ENCODE measurements at places on chromosomes 12 and 14.

- no peak for DNase-seq
Observed at GRCh38 chr12:15636060-15636890, 152.9 kb downstream of the EPS8 start.

- no peak for DNase-seq
Observed at GRCh38 chr12:105921872-105922669, 216.7 kb downstream of the NUAK1 start.

DNA sequence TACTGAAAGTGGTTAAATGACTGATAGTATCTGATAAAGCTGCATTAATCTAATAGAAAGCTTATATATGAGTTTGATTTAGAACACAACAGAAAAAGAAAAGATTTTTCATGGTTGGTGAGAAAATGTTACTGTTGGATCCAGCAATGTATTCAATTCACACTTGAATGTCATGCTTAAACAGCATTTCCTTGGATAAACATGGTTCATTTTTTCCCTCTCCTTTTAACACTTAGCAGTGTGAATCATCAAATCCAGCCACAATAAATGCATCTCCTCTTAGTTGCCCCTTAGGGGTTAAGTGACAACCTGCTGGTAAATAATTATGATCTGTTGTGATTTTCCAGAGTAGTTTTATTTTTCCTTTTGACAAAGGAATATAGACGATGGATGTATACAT, 74.9 kb upstream of the GRIP1 start:
- DNase-seq, result no peak

DNA sequence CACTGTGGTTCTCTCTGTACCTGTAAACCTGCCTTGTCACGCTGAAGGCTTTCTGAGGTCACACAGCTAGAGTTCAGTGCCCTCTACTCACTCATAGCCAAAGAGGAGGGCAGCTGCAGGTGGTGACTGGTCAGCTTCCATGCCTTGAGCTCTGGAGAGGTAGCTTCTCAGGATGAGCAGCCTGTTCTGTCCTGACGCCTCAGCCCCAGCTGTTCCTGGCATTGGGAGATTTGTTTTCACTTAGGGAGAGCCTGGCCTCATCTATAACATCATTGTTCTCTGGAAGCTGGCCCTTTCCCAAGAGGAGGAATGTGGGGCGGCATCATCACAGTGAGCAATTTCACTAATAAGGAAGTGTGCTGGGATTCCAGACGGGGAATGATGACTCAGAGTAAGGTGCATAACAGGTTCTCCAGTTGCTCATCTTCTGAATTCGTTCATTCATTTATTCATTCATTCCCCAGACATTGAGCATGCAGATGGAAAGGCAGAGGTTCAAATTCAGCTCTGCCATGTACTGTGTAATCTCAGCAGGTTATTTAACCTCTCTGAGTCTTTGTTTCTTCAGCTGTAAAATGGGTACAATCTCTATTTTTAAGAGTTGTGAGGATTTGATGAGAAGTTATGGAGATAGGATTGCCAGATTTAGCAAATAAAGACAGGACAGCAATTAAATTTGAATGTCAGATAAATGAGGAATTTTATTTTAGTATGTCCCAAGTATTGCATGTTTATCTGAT, 255.8 kb upstream of the CRY1 start:
- no peak for DNase-seq

DNA sequence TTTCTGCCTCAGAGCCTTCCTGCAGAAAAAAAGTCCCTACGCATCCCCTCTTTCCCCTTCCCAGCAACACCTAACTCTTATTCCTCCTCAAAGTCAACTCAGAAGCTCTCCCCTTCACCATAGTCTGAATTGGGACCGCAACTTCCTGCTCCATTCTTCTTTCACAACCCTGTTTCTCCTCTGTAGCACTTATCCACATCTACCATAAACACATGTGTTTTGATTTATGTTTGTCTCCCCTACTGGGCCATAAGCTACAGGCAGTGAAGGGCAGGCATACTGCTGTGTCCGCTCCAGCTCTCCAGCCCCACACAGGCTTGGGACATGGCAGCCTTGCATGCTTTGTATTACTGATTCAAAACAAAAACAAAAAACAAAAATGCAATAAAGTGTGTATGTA, 5.9 kb downstream of the SDR9C7 start:
- no peak for DNase-seq

DNA sequence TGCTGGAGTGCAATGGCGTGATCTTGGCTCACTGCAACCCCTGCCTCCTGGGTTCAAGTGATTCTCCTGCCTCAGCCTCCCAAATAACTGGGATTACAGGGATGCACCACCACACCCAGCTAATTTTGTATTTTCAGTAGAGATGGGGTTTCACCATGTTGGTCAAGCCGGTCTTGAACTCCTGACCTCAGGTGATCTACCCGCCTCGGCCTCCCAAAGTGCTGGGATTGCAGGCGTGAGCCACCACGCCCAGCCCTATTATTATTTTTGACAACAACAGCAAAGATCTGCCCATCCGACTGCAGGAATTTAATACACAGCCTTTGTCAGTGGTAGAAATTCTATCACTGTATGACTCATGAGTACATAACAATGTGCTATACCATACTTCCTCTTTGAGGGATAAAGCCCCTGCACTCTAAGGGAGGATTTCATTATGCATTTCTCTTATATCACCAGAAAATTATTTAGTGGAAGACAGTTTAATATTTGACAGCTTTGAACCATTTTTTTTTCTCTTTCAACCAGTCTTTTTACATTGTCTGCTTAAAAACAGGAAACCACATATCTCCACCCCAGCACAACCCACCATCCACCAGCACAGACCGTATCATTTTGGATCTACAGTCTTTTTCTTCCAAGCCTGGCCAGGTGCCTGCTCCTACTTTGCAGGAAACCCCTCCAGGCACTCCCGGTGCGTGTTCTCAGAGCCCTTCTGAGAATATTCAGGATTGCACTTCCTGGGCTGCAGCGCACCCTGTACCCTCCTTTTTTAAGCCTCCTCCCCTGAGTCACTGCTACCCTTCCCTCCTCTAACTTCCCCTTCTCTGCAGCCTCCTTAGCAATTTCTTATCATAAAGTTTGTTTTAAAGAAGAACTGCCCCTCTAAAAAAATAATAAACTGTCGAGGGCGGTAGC, 594 bp downstream of the ARHGDIB start:
- DNase-seq, result no peak

- no peak for DNase-seq
Observed at GRCh38 chr12:132736378-132736777, 25.3 kb downstream of the ANKLE2 start.

GRCh38 chr12:28890664-28891063, 258.4 kb upstream of the FAR2 start:
- no peak for DNase-seq

GRCh38 chr12:69447892-69448291, 22.3 kb upstream of the FRS2 start:
- DNase-seq, result no peak

- no peak for DNase-seq
Observed at GRCh38 chr12:69949311-69950002, 124.4 kb downstream of the MYRFL start.

DNA sequence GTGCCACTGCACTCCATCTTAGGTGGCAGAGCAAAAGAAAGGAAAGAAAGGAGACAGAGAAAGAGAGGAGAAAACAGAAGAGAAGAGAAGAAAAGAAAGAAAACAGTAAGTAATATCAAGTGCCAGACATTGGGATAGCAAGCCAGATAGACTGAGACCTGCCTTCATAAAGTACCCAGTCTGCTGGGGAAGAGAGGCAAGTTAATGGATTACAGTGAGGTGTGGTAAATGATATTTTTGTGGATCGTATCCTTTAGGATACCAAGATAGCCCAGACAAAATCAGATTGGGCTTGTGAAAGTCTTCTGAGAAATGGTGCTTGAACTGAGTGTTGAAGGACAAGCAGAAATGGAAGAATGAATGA, 1.5 kb upstream of the SPTSSA start:
- no peak for DNase-seq

- no peak for DNase-seq
Observed at GRCh38 chr14:61296151-61296550, 15.0 kb upstream of the TMEM30B start.

DNA sequence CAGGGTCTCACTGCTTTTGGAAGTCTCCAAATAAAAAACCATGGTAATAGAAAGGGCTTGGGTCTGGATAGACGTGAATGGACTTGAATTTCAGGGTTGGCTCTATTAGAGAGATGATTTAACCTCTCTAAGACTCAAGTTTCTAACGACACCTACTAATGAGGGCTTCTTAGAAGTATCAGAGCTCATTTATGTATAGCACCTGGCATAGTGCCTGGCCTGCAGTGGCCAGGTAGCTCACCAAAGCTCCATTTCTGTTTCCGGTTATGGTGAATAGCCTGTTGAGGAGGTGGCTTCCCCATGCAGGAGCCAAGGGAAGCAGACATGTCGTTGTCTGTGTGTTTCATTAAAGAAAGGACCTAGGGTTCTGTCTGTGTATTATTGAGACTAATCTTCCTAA, 108.6 kb downstream of the ETV6 start:
- no peak for DNase-seq

DNA sequence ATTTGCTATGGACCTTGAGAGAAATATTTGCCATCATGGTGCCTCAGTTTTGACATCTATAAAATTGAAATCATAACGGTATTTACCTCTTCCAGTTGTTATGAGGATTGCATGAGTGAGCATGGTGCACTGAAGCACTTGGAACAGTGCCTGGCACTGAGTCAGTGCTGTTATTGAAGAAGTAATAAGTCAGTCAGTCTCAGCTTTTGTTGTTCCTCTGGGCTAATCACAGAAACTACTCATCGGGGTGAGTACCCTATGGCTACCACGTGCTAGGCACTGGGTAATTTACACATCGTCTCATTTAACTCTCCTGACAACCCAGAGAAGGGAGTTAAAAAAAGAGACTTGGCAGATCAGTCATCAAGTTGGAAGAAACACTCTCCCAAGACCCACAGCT, 159.5 kb upstream of the NRXN3 start:
- no peak for DNase-seq

GRCh38 chr12:29281371-29282005, 99.5 kb downstream of the ERGIC2 start:
- DNase-seq, result no peak

DNA sequence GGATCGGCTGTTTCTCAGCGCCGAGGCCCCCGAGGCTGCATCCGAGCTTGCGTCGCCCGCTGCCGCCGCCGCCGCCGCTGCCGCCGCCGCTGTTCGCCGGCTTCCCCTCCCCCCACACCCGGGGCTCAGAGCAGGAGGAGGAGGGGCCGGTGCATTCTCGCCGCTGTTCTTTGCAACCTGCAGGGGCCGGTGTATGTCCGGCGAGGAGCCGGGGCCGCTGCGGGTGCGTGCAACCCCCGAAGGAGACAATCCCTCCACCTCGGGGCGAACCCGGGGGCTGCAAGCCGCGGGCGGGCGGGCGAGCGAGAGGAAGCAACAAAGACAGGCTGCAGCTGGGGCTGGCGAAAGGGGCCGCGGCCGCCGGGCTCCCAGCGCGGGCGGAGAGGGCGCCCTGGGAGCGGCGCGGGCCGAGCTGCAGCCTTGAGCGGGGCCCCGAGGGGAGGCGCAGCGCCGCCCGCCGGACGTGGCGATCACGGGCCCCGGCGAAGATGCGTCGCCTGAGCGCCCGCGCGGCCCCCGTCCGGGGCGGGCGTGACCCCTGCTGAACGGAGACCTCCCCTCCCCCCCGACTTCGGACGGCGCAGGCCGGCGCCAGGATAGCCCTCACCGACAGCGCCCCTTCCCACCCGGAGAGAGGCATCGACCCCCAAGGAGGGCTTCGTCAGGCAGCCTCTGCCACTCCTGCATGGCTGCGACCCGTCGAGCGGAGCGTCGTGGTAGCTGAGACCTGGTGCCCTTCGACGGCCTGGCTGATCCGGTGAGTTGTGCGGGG, 702 bp downstream of the FAM222A start:
- DNase-seq, result no peak

DNA sequence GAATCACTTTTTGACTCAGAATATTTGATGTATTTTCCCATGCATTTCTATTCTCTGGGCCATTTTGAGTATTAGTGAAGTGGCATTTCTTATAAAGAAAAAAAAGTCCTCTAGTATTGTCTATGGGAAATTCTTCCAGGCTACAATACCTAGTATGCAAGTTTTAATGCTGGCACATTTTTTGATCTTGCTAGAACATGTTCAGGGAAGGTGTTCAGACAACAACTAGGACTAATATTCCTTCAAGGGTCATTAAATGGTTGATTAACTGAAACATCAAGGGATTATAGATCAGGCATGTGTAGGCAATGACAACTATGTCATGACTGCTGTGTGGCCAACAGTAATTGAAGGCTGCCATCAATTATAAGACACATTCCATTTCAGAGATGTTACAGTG, 7.7 kb downstream of the CCDC184 start:
- DNase-seq, result no peak

DNA sequence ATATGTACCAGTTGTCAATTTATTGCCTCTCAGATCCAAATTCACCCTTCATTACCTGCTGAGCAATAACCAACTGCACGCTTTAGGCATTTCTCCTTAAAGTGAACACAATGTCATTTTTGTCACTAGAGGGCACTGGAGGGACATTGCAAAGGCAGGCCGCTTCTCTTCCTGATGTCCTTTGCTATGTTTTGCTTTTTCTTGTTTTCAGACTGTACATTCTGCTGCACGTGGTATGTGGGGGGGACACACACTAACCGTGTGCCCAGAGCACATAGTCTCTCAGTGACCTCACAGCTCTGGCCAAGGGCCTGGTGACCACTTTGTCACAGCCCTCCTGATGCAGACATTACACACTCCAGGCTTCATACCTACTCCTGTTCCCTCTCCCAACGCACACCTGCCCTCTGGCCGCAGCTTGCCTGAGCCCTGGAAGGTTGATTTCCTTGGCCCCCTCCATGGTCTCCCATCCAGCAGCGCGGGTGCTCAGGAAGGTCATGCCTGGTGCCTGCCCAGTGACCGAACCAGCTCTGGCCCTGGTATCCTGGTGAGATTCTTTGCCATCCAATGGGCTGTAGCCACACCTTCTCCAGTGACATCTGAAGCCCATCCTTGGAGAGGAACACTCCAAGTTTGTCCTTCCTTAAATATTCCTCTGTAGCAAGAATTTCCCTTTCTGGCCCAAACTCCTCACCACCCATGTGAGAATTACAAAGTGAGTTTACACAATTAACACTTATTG, 39.9 kb downstream of the MYO1H start:
- DNase-seq, result no peak

DNA sequence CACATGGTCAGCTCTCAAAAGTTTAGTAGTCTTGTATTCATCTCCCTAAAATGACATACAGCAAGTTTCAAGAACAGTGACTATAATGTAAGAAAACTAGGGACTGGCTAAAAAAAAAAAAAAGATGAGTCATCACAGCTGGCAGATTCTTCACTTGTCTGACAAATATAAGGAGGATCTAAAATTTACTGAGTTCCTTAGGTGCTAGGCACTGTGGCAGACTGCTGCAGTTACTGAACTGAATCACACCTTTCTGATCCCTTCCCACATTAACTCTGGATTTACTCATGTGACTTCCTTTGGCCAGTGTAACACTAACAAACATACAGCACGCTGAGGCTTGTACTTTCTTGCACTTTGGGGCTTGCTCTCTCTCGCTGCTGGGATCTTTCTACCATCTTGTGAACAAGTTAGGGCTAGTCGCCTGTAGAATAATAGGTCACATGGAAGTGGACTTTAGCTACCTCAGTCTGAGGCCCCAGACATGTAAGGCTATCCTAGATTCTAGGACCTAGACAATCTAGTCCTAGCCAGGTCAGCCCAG, 32.1 kb downstream of the BAZ1A start:
- DNase-seq, result no peak

- DNase-seq, result no peak
Observed at GRCh38 chr14:93963692-93964091, 12.7 kb downstream of the ASB2 start.

Measured in nucleus accumbens (tissue), 56 donors.